ENCODE measurements at places on chromosomes 11 and 22. TPM values are rescaled to one million over a fixed set of nuclear protein-coding genes. Genes with fewer than 3 reads are reported as not detected.

ENTHD1 gene
- not detected for total RNA-seq

LYVE1 gene
- total RNA-seq, result not detected

NEAT1 gene
- 241 TPM for total RNA-seq

OR4X2 gene
- total RNA-seq, result not detected

GALNT18 gene
- 51.7 TPM for total RNA-seq

RIMBP3B gene
- not detected for total RNA-seq

TLCD5 gene
- 15.8 TPM for total RNA-seq

TOLLIP gene
- 29.4 TPM for total RNA-seq

OR52E8 gene
- total RNA-seq, result not detected

GLYATL1B gene
- total RNA-seq, result not detected

NFRKB gene
- 22.6 TPM for total RNA-seq

LARGE1 gene
- total RNA-seq, result 16.0 TPM

ART5 gene
- total RNA-seq, result not detected

GDPD4 gene
- total RNA-seq, result 0.69 TPM

C11orf42 gene
- total RNA-seq, result not detected

CADM1 gene
- 8.4 TPM for total RNA-seq

MS4A7 gene
- not detected for total RNA-seq

KDM4E gene
- total RNA-seq, result not detected

MOB2 gene
- total RNA-seq, result 15.5 TPM

TMPRSS13 gene
- total RNA-seq, result not detected

PANX3 gene
- total RNA-seq, result not detected

EFCAB6 gene
- total RNA-seq, result 1.5 TPM

RBFOX2 gene
- 116 TPM for total RNA-seq

C22orf42 gene
- not detected for total RNA-seq

SLC43A3 gene
- 49.6 TPM for total RNA-seq

OLFML1 gene
- total RNA-seq, result not detected

FUT4 gene
- 6.1 TPM for total RNA-seq

KIF18A gene
- total RNA-seq, result 12.3 TPM

BATF2 gene
- under 0.01 TPM for total RNA-seq

EED gene
- total RNA-seq, result 20.8 TPM

ART1 gene
- total RNA-seq, result not detected

AIFM3 gene
- total RNA-seq, result 0.59 TPM

GTSE1 gene
- total RNA-seq, result 0.59 TPM

ANKK1 gene
- not detected for total RNA-seq

Data from smooth muscle cell of the umbilical artery (primary cell).